ENCODE measurements at places on chromosomes 3 and 15. TPM values are rescaled to one million over a fixed set of nuclear protein-coding genes. Genes with fewer than 3 reads are reported as not detected.

- DNase-seq: no peak
Measured at GRCh38 chr15:29376590-29376989, 107.0 kb upstream of the NSMCE3 start.

EPHB3 gene
- total RNA-seq: 1.6 TPM

- no peak for DNase-seq
Measured at GRCh38 chr3:67044295-67044694, 46.2 kb downstream of the KBTBD8 start.

CFAP91 gene
- total RNA-seq: 0.39 TPM

DNA sequence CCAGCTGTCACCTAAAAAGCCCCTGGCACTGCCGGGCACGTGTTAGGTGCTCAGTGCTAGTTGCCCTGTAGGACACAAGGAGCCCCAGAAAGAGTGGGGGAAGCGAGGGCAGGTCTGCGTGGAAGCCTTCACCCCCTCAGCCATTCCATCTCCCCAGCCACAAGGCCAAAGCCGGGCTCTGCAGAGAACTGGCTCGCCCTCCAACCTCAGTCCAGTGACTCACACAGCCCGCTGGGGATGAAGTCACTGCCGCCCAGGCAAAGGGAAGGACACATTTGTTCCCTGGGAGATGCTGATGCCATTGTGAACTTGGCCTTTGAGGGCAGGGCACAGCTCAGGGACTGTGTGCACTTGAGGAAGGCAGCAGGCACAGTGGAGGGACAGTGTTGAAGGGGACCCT is 48.1 kb downstream of the IQSEC1 start:
- DNase-seq: no peak

CPEB1 gene
- total RNA-seq: 2.5 TPM

GRCh38 chr15:48064421-48064820 is 56.4 kb upstream of the SLC24A5 start:
- DNase-seq: no peak

- DNase-seq: no peak
Measured at GRCh38 chr3:73029321-73029796, 32.1 kb upstream of the EBLN2 start.

GRCh38 chr3:183710231-183710630 is 12.6 kb downstream of the YEATS2 start:
- no peak for DNase-seq

DNA sequence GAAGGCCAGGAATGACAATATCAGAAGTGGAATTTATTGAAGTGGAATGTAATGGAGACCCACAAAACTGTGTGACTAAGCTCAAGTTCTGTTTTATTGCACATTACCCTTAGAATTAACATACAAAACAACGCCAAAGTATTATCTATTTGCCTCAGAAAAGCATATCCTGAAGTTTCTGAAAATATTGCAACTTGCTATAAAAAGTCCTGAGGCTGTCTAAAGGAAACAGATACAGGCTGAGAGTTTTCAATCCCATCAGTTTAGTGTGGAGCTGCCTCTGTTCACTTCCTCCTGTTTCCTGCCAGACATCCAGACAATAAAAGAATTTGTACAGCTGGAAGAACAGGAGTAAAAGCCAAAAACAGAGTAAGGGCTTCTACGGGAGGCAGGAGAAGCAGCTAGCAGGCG is 108.8 kb downstream of the FBN1 start:
- DNase-seq: no peak

PLSCR2 gene
- total RNA-seq: not detected

ROPN1 gene
- not detected for total RNA-seq

DNA sequence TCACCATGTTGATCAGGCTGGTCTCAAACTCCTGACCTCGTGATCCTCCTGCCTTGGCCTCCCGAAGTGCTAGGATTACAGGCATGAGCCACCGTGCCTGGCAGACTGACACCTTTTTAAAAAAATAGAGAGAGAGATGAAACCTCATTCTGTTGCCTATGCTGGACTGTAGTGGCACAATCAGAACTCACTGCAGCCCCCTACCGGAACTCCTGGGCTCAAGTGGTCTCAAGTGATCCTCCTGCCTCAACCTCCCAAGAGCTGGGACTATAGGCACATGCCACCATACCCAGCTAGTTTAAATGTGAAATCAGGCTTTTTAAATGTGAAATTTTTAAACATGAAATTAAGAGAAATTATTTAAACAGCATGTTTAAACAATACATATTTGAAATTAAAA is 265.2 kb upstream of the UBE2E1 start:
- no peak for DNase-seq

GRCh38 chr3:10160925-10161324 is 3.8 kb upstream of the IRAK2 start:
- no peak for DNase-seq

- no peak for DNase-seq
Measured at GRCh38 chr15:96720251-96720650, 389.8 kb downstream of the NR2F2 start.

- no peak for DNase-seq
Measured at GRCh38 chr15:58457466-58457965, 25.7 kb downstream of the LIPC start.

DNA sequence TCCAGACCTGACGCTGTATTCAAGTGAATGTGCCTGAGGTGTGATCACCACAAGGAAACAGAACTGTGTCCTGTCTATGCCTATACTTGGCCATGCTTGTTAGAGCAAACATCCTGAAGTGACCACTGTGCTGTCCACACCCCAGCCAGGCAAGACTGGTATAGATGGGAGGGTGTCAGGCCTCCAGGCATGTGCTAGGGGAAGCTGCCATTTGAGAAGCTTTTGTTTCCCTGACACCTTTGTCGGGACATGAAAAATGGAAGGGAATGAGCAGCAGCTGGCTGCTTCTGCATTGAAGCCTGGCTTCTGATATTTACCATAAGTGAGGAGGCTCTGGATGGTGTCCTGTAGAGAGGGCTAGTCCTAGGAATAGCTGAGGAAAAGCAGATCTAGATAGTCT is 106.2 kb downstream of the CPNE4 start:
- no peak for DNase-seq

DNA sequence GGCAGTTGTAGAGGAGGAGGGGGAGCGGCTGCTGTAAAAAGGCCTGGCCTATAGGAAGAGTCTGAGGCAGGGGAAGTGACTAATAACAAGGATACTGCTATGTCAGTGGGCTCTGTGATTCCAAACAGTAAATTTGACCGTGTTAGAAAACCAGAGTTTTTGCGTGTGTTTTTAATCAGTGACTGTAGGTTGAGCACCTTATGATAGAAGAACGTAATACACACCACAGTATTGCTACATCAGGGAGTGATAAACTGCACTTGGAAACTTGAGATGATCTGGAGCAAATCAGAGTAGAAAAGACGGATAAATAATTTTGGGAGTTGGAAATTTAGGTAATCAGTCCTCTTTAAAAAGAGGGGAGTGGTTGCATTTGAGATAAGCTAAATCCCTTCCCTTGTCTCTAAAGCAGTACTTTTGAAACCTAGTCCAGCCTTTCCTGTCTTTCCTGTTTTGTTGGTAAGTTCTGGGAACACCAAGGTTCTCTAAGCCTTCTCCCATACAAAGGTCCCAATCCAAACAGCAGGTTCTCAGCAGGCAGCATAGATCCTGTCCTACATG is 130.5 kb upstream of the NR2E3 start:
- no peak for DNase-seq

CFAP92 gene
- 0.64 TPM for total RNA-seq

DNA sequence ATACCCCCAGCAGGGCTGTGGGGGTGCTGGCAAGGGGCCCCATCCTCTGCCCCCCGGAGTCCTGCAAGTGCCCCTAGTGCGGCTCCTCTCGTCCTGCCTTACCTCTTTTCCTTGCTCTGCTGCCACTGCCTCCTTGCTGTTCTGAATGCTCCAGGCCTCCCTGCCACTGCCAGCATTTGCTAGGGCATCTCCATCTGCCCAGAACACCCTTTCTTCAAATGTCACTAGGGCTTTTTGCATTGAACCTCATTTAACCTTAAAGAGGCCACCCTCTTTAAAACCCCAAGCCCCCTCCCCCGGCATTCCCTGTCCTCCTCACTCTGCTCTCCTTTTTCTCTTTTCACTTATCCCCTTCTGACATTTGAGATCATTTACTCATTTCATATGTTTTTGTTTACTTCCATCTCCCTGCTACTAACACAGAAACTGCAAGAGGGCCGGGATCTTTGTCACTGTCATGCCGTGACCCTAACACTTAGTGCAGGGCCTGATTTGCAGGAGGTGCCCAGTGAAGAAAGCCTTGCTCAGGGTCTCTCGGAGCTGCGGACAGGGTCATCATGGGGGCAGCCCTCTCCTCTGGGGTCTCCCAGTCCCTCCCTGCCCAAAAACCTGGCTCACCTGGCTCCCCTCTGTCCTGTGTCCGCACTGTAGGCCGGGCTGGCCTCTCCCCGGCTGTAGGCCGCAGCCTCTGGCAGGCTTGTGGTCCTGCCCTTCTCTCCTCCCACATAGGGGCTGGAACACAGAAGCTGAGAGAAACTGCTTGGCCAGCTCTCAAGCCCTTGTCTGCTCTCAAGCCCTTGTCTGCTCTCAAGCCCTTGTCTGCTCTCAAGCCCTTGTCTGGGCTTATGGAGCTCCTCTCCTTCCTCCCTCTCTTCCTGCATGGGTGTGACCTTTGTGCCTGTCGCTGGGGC is at the start of gene ACOX2:
Gene ACOX2 (minus strand): TSS at position 690 of the 911 bp plus-strand sequence. CDS start 2,084 bp downstream, outside the sequence.
- DNase-seq: no peak

TMEM207 gene
- not detected for total RNA-seq

- no peak for DNase-seq
Measured at GRCh38 chr15:74837482-74838136, 5.3 kb downstream of the ULK3 start.

DNA sequence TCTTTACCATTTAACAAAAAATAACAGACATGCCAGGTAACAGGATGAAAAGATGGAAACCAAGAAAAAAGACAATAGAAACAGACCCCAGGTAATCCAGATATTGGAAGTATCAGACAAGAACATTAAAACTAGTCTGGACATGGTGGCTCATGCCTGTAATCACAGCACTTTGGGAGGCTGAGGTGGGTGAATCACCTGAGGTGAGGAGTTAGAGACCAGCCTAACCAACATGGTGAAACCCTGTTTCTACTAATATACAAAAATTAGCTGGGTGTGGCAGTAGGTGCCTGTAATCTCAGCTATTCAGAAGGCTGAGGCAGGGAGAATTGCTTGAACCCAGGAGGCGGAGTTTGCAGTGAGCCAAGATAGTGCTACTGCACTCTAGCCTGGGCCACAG is 40.6 kb downstream of the ACAD9 start:
- no peak for DNase-seq

GRCh38 chr15:76912430-76912829 is 7.3 kb upstream of the SCAPER start:
- DNase-seq: no peak

SCAANT1 gene
- not detected for total RNA-seq

CHRM5 gene
- total RNA-seq: not detected

SKOR1 gene
- total RNA-seq: 0.26 TPM

Data from mesenteric fat pad (tissue), 1 donor.